Stimulated activated CD8-positive, alpha-beta memory T cell treated with anti-CD3 and anti-CD28 coated beads, Interleukin-12 subunit alpha, Interleukin-12 subunit beta, amount 100 ng/mL, for 1 hour (primary cell): ENCODE measurements at places on chromosomes 5 and 9.

- no peak for DNase-seq
These were observed 39.9 kb upstream of the EEIG1 start for GRCh38 chr9:128020692-128021091.

DNA sequence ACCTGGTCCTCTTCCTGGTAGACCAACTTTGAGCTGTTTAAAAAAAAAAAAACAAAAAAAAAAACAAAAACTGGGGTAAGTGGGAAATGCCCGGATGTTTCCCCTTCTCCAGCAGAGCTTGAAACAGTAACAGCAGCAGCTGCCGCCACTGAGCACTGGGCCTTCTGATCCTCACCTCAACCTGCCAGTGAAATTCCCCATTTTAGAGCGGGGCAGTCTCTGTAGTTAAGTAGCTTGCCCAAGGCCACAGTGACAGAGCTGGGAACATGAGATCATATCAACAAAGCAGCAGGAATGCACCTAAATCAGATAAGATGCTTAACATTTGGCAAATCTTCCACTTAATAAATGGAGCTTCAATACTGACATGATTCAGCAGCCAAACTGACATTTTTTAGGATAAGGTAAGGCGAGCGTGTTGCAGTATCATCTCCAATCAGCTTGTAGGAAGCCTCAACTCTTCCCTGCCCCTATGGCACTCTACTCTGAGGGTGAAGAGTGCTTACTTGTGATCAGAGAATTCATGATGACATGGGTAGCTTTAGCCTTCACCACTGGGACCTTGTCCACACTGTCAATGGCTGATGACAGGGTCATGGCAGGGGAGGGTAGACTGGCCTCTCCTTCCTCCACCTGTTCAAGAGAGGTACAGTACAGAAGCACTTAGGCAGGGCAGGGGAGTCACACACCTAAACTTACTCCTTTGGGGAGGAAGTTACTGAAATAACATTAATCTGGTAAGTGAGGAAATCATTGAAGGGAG, 9.3 kb downstream of the KIAA1191 start:
- no peak for DNase-seq

- no peak for DNase-seq
These were observed 148.2 kb upstream of the CDKN2B start for GRCh38 chr9:22157276-22157675.

DNA sequence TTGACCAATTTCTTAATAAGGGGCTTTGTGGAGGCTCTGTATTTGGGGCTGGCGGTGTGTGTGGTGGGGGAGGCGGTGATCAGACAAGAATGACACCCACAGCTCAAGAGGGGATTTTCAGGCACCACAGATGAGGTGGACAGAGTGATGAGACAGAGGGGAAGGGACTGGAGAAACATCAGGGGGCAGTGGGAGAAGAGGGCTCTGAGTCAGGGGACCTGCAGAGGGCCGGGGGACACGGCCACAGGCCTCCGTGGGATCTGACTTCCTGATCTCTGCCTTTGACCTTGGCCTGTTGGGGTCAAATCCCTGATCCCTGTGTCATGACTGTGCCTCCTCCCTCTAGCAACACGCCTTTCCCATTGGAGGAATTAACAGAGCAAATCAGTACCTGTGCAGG, 197.7 kb downstream of the C9orf50 start:
- no peak for DNase-seq

DNA sequence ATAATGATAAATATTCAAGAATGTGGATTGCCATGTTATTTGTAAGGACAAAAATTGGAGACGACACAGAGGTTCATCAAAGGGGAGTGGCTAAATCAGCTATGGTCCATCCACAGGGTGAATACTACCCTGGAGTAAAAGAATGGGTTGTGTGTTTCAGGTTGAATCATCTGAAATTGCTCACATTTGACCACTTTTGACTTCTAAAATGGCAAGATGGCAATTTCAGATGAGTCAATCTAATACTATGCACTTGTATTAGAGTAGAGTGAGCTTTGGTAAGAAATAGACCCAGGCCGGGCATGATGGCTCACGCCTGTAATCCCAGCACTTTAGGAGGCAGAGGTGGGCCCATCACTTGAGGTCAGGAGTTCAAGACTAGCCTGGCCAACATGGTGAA, 131.8 kb downstream of the GAPVD1 start:
- no peak for DNase-seq

- DNase-seq: no peak
These were observed 299.2 kb downstream of the SPOCK1 start for GRCh38 chr5:137199966-137200365.

- no peak for DNase-seq
These were observed 229.7 kb downstream of the MRPS30 start for GRCh38 chr5:45038366-45038987.

- no peak for DNase-seq
These were observed 117.2 kb upstream of the TBCA start for GRCh38 chr5:77893225-77893860.

- DNase-seq: no peak
These were observed 35.9 kb upstream of the UBAP2 start for GRCh38 chr9:34084562-34084961.
